Ovary (tissue), 10 donors: ENCODE measurements at places on chromosomes 11 and 22. TPM values are rescaled to one million over a fixed set of nuclear protein-coding genes. Genes with fewer than 3 reads are reported as not detected.

- H3K36me3 ChIP-seq: no peaks in the 10 kb centered on the region
- no peak overlapping the region for H3K27ac ChIP-seq
- H3K27me3 ChIP-seq: no peaks in the 10 kb centered on the region
- DNase-seq: no peak
- no peaks in the 10 kb centered on the region for H3K4me1 ChIP-seq
Observed at GRCh38 chr22:29641700-29642330, 38.4 kb downstream of the NF2 start.

Gene OR51B5
- 0.56 TPM for total RNA-seq

Gene SLC43A1
- 18.9 TPM for total RNA-seq

Gene ANO3
- 0.15 TPM for total RNA-seq
